ENCODE measurements at places on chromosomes 4 and X.

DNA sequence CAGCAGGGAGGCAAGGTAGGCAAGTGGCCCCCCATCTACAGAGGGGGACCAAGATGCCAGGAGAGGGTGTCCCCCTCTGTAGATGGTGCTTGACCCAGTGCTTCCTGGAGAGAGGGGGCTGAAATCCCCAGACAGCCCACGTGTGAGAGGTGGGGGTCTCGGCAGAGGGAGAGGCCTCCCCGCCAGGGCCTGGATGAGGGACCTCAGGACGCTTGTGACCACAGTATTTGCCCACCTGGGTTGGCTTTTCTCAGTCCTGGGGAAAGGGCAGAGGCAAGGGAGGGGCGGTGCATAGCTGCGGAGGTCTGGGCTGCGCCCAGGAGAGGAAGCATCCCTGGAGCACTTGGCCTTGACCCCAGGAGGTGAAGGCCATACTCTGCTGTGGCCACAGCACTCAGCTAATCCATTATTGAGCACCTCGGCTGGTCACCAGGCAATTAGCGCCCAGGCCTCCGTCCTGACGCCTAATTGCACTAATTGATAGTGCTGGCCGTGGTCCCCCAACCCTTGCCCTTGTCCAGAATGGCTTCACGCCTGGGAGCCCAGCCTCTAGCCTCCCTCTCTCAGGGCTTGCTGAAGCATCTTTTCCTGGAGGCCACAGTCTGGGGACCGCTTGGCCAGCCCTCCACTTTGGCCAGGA lies 30.7 kb downstream of the HMX1 start:
- DNase-seq, result no peak

- DNase-seq, result no peak
These were observed 463.0 kb upstream of the CPEB2 start for GRCh38 chr4:14539246-14539645.

GRCh38 chrX:15404401-15405096 lies 20.3 kb upstream of the VEGFD start:
- no peak for DNase-seq

- DNase-seq, result no peak
These were observed 739.2 kb downstream of the KCTD8 start for GRCh38 chr4:43709443-43709842.

DNA sequence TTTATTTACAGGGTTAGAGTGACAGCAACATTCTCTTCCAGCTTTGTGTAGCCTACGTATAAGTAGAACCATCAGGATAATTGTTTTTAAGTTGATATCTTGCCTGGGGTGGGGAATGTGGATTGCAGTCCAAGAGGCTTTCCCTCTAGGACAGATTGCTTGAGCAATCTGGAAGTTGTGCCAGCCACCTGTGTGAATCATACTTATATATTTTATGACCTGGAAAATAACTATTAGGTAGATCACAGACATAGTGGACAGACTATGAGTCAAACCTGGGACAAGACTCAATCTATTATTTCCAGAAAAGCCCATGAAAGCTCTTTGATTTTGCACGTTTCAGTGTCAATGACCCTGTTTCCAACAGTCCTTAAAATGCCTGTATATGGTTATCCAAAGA lies 98.9 kb downstream of the TLL1 start:
- no peak for DNase-seq

GRCh38 chrX:34218063-34218462 lies 85.9 kb upstream of the FAM47A start:
- DNase-seq, result no peak

- no peak for DNase-seq
These were observed 287.9 kb downstream of the PPP1R2C start for GRCh38 chrX:42490111-42490510.

DNA sequence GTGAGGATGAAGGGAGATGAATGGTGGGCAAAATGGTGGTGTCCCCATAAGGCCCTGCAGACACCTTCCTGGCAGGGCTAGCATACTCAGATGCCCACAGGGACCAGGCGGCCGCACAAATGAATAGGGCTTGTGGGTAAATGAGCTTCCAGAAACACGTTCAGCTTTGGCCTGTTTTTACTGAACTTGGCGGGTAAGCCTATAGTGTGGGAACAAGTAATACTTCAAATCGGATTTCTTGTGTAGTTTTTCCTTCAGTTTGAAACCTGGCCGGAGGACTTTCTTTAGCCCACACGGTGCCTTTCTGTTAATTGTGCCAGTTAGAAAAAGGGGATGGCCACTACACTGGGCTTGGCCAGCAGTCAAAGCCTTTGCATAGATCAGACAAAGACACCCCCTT lies 22.8 kb downstream of the SMS start:
- no peak for DNase-seq

DNA sequence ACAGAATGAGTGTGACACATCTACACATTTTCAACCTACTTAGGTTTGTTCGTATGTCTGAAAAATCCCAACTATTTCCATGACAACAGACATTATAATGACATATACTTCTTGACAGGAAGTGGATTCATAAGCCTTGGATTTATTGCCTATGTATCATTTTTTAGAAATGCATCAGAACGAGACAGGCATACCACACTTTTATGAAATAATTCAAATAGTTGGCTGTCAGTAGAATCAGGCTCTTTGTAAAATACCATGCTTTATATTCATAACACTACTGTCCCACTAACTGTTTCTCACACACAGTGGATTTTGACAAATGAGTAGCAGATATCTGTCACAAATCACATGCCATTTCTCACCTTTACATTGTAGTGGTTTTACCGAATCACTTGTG lies 173.2 kb downstream of the BEND2 start:
- DNase-seq, result no peak

- DNase-seq, result no peak
These were observed 3.5 kb downstream of the JAKMIP1 start for GRCh38 chr4:6196871-6197270.

DNA sequence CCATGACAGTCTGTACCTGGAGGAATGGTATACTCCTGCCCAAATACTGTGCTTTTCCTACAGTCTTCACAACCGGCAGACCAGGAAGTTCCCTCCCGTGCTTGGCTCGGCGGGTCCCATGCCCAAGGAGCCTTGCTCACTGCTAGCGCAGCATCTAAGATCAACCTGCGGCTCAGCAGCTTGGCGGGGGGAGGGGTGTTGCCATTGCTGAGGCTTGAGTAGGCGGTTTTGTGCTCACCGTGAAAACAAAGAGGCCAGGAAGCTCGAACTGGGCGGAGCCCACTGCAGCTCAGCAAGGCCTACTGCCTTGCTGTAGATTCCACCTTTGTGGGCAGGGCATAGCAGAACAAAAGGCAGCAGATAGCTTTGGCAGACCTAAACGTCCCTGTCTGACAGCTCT lies 152.7 kb downstream of the TEX11 start:
- DNase-seq, result no peak

- no peak for DNase-seq
These were observed 16.4 kb upstream of the PPID start for GRCh38 chr4:158739600-158739999.

GRCh38 chr4:185868983-185869382 lies 57.0 kb upstream of the SORBS2 start:
- no peak for DNase-seq

DNA sequence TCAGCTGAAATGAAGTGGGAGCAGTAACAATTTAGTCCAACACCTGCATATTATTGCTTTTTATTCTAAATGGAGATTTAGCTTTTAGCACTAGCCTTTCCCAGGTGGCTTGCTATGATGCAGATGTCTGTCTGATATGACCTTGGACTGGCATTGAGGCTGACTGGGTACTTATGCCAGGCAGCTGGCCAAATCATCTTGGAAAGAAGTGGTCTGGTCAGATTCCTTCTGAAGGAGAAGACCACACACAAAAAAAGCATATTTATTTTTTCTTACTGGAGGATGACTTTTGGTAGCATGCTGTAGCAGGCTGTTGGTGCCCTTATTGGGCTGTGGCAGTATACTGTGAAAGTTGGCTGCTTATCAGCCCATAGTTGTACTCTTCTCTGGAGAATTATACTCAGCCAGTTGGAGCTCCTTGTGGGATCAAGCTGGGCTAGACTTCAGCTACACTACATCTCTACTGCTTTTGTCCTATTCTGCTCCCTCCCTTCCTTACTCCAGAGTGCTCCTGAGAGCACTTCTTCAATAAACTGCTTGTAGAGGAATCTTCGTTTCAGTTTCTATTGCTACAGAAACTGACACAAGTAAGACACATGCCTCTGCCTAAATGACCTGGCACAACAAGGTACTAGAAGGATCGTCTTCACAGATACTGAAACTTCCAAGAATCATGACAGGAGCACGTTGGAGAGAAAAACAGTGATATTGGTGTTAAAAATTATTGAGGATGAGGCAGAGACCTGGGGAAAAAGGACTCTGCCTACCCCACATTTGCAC lies 196.8 kb upstream of the RPS6KA3 start:
- DNase-seq, result no peak

GRCh38 chr4:72489267-72489666 lies 79.8 kb downstream of the ADAMTS3 start:
- no peak for DNase-seq

DNA sequence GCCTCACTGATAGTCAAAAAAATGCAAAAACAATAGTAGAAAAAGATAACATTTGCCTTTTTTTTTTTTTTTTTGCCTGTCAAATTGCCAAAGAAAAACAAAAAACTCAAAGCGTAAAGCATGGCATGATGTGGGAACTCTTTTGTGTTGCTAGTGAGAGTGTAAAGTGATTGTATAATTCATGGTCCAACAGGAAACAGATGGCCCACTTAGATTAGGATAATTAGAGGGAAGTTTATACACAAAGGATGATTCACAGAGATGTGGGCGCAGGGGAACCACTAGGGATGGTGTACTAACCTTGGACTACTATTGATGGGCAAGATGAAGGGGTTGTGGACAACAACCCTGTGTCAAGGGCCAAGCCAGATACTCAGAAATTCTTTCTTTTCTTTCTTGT lies 16.4 kb downstream of the MCUB start:
- no peak for DNase-seq

- DNase-seq, result no peak
These were observed 108.7 kb upstream of the JADE1 start for GRCh38 chr4:128700659-128701350.

- DNase-seq, result no peak
These were observed 119.0 kb downstream of the REELD1 start for GRCh38 chr4:146333187-146333894.

GRCh38 chr4:89759426-89759825 lies 77.5 kb downstream of the SNCA start:
- no peak for DNase-seq

- DNase-seq, result no peak
These were observed 174.0 kb downstream of the SOWAHB start for GRCh38 chr4:76723924-76724323.

DNA sequence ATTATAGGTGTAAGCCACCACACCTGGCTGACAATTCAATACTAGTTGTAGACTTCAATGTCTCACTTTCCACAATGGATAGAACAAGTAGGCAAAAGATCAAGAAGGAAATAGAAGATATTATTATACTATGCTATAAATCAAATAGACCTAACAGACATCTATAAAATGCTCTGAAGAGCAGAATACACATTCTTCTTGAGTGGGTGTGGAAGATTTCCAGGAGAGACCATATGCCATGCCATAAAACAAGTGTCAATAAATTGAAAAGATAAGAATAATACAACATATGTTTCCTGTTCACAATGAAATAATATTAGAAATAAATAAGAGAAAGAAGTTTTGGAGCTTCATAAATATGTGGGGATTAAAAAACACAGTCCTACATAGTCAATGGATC lies 179.3 kb upstream of the AMOT start:
- no peak for DNase-seq

- DNase-seq, result peak; percentile 67
These were observed 334.5 kb upstream of the NOCT start for GRCh38 chr4:138680989-138681604.

GRCh38 chr4:23956601-23957364 lies 66.9 kb upstream of the PPARGC1A start:
- no peak for DNase-seq

DNA sequence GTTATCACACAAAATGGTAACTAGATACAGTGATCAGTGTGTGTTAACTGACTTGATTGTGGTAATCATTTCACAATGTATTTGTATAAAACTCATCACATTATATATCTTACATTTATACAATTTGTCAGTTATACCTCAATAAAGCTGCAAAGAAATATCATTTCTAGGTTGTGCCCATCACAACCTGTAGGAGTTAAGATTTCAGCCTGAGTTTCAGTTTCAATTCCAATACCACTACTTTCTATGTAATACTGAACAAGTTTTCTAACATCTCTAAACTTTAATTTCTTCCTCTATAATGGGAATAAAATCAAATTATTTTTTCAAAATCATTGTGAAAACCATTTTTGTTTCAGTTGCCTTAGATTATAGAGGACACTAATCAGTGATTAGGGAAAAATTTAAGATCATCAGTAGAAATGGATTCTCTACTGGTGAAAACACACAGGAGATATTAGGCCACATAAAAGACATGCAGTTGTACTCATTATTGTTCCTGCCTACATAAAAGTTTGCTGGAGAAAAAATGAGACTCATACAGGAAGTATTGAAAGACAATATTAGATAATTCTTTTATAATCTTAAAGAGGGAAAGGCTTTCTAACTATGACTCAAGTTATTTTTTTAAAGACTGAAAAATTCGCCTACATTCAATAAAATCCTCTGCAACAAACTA lies 18.4 kb upstream of the TBC1D1 start:
- DNase-seq, result no peak

- DNase-seq, result no peak
These were observed 136.3 kb downstream of the UBE2K start for GRCh38 chr4:39834269-39834668.

GRCh38 chr4:57119054-57119651 lies 9.0 kb upstream of the IGFBP7 start:
- no peak for DNase-seq

DNA sequence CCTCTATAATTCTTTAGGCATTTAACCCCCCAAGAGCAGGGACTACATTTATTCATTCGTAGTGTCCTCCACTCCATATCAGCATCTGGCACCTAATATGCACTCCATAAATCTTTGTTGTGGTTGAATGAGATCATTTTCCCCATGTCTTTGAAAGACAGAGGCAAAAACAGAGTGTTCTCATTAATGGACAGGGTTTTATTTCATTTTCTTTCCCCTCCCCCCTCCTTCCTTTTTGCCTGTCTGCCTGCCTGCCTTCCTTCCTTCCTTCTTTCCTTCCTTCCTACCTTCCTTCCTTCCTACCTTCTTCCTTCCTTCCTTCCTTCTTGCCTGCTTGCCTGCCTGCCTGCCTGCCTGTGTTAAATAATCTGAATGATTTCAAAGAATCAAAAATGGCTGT lies 83.2 kb downstream of the SHROOM3 start:
- no peak for DNase-seq

DNA sequence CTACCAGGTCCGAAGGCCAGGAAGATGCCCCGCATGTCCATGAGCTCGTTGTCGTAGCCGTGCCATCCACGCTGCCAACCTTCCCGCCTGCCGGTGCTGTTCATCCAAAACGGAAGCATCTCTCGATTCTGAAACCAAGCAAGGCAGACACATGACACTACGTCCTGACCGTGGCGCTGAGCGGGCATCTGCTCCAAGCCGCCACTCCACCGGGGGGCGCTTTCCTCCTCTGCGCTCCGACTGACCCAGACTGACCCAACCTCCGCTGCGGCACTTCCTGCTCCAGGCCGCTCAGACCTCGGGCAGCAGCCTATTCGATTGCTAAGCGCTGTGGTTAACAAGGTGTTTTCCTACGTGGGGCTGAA lies 120.5 kb downstream of the ENPP6 start:
- no peak for DNase-seq

GRCh38 chr4:10577508-10578426 lies 106.8 kb downstream of the CLNK start:
- DNase-seq, result no peak
